ENCODE measurements at places on chromosomes 4 and X. TPM values are rescaled to one million over a fixed set of nuclear protein-coding genes. Genes with fewer than 3 reads are reported as not detected.

Gene GPAT3
- polyA plus RNA-seq = 11.7 TPM

Gene CLCN4
- not detected for polyA plus RNA-seq

Gene SMC1A
- polyA plus RNA-seq = 17.1 TPM

Gene STATH
- not detected for polyA plus RNA-seq

Gene AADAT
- polyA plus RNA-seq = not detected

Gene GPR34
- polyA plus RNA-seq = 0.53 TPM

Gene KIAA0232
- 6.8 TPM for polyA plus RNA-seq

- peaks cover 19% of the 10 kb centered on the region for H3K36me3 ChIP-seq
- DNase-seq = peak; percentile 52
- H3K4me3 ChIP-seq = peak overlapping the region; percentile 93
- H3K27me3 ChIP-seq = no peaks in the 10 kb centered on the region
These were observed 1.3 kb upstream of the CXorf65 start for GRCh38 chrX:71107762-71108360.

- no peak overlapping the region for H3K27ac ChIP-seq
- no peak overlapping the region for H3K4me3 ChIP-seq
- H3K4me1 ChIP-seq = no peaks in the 10 kb centered on the region
- H3K36me3 ChIP-seq = no peaks in the 10 kb centered on the region
- H3K27me3 ChIP-seq = no peaks in the 10 kb centered on the region
- DNase-seq = no peak
These were observed 145.1 kb downstream of the TBL1X start for GRCh38 chrX:9609987-9610386.

DNA sequence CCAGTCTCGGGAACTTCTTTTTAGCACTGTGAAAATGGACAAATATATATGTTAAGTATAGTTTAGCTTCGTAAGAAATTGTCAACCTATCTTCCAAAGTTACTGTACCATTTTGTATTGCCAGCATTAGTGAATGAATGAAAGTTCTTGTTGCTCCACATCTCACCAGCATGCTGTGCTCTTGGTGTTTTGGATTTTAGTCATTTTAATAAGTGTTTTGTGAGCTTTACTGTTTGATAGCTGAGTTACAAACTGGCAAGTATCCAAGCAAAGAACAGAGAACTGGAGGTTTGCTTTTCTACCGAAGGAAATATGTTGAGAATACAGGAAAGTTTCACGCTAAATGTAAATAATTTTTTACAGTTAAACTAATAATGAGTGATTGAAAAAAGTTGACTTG lies 33.0 kb downstream of the SNCA start:
- no peak for DNase-seq
- H3K4me1 ChIP-seq = no peaks in the 10 kb centered on the region
- no peaks in the 10 kb centered on the region for H3K27me3 ChIP-seq
- no peak overlapping the region for H3K4me3 ChIP-seq
- no peaks in the 10 kb centered on the region for H3K36me3 ChIP-seq
- H3K27ac ChIP-seq = no peak overlapping the region

DNA sequence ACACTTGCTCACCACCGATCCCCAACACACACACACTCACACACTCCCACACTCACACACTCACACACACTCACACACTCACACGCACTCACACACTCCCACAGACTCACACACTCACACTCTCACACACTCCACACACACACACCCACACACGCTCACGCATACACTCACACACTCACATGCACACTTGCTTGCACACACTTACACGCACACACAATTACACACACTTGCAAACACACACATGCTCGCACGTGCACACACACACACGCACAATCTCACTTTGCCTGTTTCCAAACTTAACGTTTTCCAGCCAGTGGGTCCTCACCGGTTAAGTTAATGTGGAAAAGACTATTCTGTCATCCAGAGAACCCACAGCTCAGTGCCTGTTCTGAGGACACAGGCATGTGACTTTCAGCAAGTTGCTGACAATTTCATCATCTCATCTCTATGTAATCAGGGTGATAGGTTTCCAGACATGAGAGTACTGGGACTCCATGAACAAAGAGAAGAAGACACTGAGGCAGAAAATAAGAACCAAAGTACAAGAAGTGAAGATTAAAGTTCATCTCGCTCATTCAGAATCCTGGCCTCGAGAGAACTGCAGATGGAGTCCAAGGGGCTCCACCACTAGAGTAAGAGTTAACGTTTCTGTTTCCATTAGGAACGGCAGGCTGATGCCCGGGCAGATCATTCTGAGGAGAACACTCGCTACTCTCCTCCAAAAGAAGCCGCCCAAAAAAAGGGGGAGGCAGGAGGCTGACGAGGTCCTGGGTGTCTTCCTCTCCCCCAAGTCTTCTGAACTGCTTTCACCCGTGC lies 153.2 kb upstream of the FRG1 start:
- no peak overlapping the region for H3K4me3 ChIP-seq
- H3K4me1 ChIP-seq = no peaks in the 10 kb centered on the region
- H3K27me3 ChIP-seq = no peaks in the 10 kb centered on the region

DNA sequence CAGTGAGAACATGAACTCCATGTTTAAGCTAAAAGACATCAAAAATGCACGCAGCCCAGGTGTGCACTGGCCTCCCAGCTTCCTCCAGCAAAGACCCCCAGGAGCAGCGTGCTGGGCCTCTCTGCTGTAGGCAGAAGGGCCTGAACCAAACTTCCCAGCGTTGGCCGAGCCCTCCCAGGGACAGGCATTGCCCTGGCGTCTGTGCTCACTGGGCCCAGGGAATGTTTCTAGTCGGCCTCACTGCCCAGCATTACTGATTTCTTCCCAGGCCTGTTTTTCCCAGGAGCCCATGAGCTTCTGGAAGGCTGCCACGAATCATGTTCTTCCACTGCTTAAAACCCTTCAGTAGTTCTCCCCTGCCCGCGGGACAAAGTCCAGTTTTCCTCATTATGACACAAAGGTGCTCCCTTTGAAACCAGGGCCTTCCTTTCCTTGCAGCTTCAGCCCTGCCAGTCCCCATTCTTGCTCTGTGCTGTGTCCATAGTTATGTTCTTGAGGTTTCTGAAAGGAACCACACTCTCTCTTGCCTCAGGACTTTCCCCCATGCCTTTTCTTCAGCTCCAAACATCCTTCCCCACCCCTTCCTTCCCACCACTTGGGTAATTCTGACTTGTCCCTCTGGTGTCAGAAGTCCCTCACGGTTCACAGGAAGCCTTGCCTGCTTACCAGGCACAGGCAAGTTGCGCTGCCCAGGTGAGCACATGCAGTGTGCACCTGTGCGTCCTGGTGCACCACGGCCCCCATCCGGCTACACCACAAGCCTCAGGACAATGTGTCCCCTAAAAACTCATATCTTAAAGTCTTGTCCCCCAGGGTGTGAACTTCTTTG lies 93.4 kb upstream of the ENPP6 start:
- H3K4me3 ChIP-seq = no peak overlapping the region
- H3K4me1 ChIP-seq = peaks cover 15% of the 10 kb centered on the region
- no peak overlapping the region for H3K27ac ChIP-seq
- no peaks in the 10 kb centered on the region for H3K27me3 ChIP-seq

- H3K4me1 ChIP-seq = no peaks in the 10 kb centered on the region
- H3K27ac ChIP-seq = no peak overlapping the region
- H3K36me3 ChIP-seq = no peaks in the 10 kb centered on the region
These were observed 91.7 kb upstream of the PAQR3 start for GRCh38 chr4:79030973-79031372.

- no peak for DNase-seq
- H3K36me3 ChIP-seq = no peaks in the 10 kb centered on the region
- H3K27ac ChIP-seq = no peak overlapping the region
- H3K4me3 ChIP-seq = no peak overlapping the region
- no peaks in the 10 kb centered on the region for H3K27me3 ChIP-seq
These were observed 131.2 kb upstream of the HHIP start for GRCh38 chr4:144514736-144515135.

DNA sequence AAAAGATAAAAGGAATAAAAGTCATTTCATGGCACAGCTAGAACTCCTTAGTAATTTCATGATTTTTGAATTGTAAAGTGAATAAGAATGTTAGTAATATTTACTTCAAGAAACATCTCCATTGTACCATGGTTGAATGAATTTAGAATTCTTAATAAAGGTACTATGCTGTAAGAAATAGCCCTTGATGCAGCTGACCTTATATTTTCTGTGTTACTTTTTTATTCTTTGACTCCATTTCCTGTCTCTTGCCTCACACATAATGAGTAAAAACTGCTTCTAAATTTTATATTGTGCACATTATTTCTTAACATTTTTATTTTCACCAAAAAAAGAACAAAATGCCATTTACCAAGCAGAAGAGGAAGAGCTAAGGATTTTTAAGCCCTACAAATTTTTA lies 81.9 kb upstream of the PDHA2 start:
- H3K36me3 ChIP-seq = no peaks in the 10 kb centered on the region
- no peak for DNase-seq
- no peak overlapping the region for H3K27ac ChIP-seq
- H3K4me1 ChIP-seq = no peaks in the 10 kb centered on the region

DNA sequence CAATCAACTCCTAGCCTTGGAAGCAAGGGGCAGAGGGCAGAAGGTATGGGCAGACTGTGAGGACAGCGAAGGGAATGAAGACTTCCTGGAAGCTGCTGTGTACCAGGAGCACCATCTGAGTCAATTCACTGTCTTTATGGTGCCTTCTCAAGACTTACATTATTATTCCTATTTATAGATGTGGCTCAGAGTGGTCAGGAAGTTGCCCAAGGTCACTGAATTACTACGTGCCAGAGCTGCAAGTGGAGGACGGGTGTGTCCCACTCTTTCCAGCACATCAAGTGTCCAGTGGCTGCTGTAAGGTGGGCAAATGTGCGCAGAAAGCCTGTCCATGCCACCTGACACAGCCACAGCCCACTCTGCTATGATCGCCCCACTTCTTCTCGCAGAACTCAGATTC lies 32.0 kb downstream of the SMPX start:
- DNase-seq = no peak
- H3K4me3 ChIP-seq = no peak overlapping the region
- H3K4me1 ChIP-seq = no peaks in the 10 kb centered on the region
- no peaks in the 10 kb centered on the region for H3K27me3 ChIP-seq

- no peaks in the 10 kb centered on the region for H3K27me3 ChIP-seq
- no peak overlapping the region for H3K27ac ChIP-seq
- H3K4me3 ChIP-seq = no peak overlapping the region
- no peaks in the 10 kb centered on the region for H3K4me1 ChIP-seq
- peak; percentile 12 for DNase-seq
- no peaks in the 10 kb centered on the region for H3K36me3 ChIP-seq
These were observed 91.3 kb upstream of the WDR44 start for GRCh38 chrX:118254611-118255010.

- H3K4me1 ChIP-seq = no peaks in the 10 kb centered on the region
- H3K27me3 ChIP-seq = no peaks in the 10 kb centered on the region
- no peak overlapping the region for H3K27ac ChIP-seq
- H3K36me3 ChIP-seq = no peaks in the 10 kb centered on the region
- no peak overlapping the region for H3K4me3 ChIP-seq
These were observed 197.2 kb downstream of the PDGFC start for GRCh38 chr4:156774422-156774821.
